ENCODE measurements at places on chromosomes 4 and X.
A peak's percentile ranks its signal among the peaks of the same experiment; 100 is the strongest.

GRCh38 chr4:89109841-89110540 is 1.3 kb upstream of the TIGD2 start:
- DNase-seq, result no peak

DNA sequence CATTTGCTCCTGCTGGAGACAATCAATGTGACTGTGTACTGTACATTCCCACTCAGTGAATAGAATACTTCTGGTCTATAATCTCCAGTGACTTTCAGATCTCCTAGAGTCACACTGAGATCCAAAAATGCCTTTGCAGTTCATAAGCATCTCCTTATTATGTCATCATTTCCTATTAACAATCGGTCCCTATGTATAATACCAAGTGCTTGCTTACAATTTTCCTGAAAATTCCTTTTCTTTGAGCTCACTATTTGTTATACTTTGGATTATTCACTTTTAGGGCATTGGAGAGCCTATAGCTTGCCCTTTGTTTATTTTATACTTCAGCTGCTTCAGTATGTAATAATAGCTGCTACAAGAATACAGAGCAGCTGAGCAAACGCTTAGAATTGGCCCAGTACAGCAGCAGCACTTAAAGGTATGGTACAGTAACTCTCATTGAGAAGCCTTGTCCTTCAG is 313.0 kb downstream of the DCTD start:
- peak; percentile 56 for DNase-seq

GRCh38 chr4:67885762-67886161 is 2.0 kb upstream of the TMPRSS11D start:
- peak; percentile 85 for DNase-seq

DNA sequence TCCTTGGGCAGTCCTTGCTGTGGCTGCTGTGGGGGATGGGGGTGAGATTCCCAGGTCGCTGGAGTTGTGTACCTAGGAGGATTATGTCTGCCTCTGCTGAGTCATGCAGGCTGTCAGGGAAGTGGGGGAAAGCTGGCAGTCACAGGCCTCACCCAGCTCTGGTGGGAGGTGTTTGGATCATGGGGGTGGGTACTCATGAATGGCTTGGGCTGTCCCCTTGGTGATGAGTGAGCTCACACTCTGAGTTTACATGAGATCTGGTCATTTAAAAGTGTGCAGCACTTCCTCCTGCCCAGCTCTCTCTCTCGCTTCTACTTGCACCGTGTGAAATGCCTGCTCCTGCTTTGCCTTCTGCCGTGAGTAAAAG is 24.6 kb upstream of the PDLIM3 start:
- peak; percentile 9 for DNase-seq

- no peak for DNase-seq
Measured at GRCh38 chr4:184154199-184154598, 63.5 kb downstream of the ENPP6 start.

- DNase-seq, result no peak
Measured at GRCh38 chr4:55330241-55330640, 15.8 kb upstream of the SRD5A3 start.

- DNase-seq, result no peak
Measured at GRCh38 chr4:79588679-79589078, 180.7 kb upstream of the GK2 start.

DNA sequence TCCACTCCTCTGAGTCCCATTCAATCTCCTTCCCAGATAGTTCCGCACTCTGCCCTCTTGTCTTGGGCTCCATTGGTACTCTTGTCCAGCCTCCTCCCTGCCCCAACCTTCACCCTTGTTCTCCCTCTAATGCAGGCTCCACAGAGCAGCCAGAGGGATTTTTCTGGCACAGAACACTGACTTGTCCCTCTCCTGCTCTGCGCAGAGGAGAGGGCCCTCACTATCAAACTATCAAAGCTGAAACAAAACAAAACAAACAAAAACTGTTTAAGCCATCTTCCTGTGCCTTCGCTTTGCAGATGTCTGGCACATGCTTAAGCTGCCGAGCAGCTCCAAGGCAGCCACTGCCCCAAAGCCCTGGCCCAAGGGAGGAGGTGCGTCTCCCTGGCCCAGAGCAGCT is 2.9 kb downstream of the CNGA2 start:
- DNase-seq, result no peak

DNA sequence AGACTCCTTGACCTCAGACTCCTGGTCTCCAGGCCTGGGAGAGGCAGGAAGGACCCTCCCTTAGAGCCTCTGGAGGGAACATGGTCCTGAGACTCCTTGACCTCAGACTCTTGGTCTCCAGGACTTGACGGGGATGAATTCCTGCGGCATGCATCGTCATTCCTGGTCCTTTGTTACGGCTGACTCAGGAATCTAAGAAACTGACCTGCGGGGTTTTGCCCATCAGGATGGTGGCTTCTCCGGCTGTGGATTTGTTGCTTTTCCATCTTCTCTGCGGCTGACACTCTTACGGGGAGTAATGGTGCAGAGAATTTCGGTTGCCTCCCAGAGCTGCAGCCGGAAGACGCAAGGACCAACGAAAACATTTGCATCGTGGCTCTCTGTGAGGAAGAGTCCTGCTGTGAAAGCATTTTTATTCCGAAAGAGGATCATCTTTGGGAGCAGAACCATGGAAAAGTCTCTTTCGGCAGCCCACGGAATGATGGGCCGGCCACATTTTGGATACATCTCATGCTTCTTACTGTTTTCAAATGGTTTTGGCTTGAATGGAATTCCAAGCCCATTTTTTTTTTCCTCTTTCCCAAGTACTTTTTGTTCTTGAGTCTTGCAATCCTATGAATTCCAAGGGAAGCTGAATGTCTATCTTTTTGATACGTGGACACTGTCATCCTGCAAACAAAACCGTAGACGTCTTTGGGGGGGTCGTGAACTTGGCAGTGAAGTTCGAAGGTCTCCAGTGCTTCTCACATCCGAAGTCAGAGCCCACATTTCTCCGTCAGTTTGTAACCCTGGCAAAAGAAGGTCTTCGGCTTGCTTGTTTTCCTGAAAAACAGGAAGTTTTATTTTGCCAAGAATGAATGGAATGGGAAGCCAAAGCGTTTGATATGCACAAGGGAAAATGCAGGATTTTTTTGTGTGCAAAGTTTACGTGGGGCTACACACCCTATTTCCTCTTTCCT is 36.5 kb downstream of the SHOX start:
- DNase-seq, result peak; percentile 60

DNA sequence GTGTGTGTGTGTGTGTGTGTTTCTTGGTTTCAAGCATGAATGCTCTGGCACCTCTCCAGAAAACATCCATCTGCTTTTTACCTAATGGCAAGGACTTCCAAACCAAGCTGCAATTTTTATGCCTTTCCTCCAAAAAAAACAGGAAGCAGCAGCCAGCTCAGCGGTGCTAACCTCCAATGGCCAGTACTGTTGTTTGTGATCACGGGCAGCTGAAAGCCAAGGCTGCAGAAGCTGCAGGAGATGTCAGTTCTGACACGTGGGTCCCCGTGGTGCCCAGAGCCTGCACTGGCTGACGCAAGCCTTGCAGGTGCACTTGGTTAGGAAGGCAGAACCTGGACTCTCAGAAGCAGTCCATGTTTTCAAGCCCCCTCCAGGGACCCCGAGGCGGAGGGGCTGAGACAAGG is 313.6 kb upstream of the DDX53 start:
- peak; percentile 22 for DNase-seq

GRCh38 chr4:105149771-105150170 is 3.1 kb downstream of the TET2 start:
- no peak for DNase-seq

- peak; percentile 12 for DNase-seq
Measured at GRCh38 chr4:114807759-114808404, 209.3 kb downstream of the UGT8 start.

GRCh38 chr4:79575709-79576428 is 167.8 kb upstream of the GK2 start:
- DNase-seq, result no peak

DNA sequence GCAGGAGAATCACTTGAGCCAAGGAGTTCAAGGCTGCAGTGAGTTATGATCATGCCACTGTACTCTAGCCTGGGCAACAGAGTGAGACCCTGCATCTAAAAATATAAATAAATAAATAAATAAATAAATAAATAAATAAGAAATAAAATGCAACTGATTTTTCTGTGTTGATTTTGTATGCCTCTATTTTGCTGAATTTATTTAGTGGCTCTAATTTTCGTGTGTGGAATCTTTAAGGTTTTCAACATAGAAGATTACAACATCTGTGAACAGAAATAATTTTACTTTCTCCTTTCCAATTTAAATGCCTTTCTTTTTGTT is 30.9 kb upstream of the ABCG2 start:
- DNase-seq, result no peak

Data from AG10803 (cell line).